Placental pericyte (primary cell): ENCODE measurements at places on chromosomes 13 and 19. TPM values are rescaled to one million over a fixed set of nuclear protein-coding genes. Genes with fewer than 3 reads are reported as not detected.

Gene CD209
- 0.14 TPM in 1 of 2 replicates, not detected in the other for total RNA-seq

Gene COG6
- 30.4 and 30.9 TPM in 2 replicates for total RNA-seq

Gene CLDND2
- not detected in 2 replicates for total RNA-seq

Gene F2RL3
- 1.3 and 10.9 TPM in 2 replicates for total RNA-seq
